ENCODE measurements at places on chromosomes 5 and 9.

GRCh38 chr9:134531220-134531970, 110.2 kb upstream of the COL5A1 start:
- no peak for DNase-seq

DNA sequence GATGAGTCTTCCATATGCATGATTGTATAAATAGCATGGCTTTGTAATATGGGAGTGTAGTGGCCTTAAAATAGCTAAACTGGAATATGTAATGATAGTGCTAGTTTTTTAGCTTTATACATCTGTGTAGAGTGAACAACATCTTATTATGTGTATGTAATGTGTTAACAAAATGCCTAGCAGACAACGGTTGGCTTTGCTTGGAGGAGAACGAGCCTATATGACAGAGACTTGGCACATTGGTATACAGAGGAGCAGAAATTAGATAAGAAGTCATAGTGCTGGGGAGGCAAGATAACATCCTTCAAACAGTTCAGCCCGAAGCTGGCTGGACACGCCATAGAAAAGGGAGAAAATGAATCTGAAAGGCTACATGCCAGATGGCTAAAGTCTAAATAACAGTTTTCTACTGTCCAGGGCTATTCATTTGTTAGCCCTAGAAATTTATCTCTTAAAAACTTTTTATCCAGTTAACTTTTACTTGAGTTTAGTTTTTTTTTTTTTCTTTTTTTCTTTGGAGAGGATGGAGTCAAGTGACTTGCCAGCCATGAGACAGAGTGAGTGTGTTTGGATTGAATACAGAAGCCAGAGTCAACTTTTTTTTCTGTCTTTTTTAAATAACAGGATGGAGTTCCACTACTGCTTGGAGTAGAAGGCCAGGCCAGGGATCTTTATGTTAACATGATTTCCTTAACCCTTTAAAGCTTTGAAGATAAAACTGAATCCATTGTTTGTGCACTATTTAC, 214.4 kb upstream of the ACTBL2 start:
- DNase-seq, result no peak

GRCh38 chr9:127216888-127217217, 47.7 kb upstream of the GARNL3 start:
- DNase-seq, result no peak

DNA sequence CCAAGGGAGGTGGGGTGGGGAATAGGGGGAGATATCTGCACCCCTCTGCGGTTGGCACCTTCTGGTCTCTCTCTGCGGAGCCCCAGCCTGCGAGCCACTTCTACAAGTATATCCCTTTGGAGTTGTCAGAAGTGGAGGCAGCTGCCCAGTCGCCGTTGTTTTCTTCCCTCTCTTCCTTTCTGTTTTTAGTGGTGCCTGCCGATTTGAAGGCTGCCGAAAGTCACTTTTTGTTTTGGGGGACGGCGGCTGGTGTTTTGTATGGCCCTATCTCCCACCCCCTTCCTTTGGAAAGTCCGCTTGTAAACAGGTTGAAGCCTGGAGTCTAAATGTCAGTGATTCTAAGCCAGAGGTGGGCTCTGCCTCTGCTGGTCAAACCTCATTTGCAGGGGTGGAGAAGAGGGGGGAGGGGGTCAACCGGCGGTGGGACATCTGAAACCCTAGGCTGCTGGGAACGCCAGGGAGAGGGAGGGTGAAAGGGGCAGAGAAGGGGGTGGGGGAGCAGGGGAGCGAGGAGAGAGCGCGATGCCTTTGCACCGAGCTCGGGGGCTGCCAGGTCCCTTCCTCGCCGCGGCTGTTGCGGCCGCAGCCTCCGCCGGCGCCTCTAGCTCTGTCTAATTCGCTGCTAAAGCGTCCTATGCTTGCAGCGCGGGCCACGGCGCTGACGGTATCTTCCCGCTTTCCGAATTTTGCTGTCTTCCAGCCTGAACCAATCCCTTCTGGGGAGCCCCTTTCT, at the start of gene FGF10:
Gene FGF10 (minus strand): TSS at position 331 of the 733 bp plus-strand sequence. CDS start 738 bp downstream, outside the sequence.
- peak; percentile 37 for DNase-seq

GRCh38 chr9:18920141-18921084, 112.6 kb downstream of the SAXO1 start:
- DNase-seq, result no peak

GRCh38 chr9:85420750-85421149, 321.0 kb downstream of the AGTPBP1 start:
- peak; percentile 85 for DNase-seq

GRCh38 chr5:168153263-168153875, 138.1 kb upstream of the WWC1 start:
- peak; percentile 30 for DNase-seq

- DNase-seq, result no peak
These were observed 214.9 kb upstream of the IL12B start for GRCh38 chr5:159545156-159545555.

DNA sequence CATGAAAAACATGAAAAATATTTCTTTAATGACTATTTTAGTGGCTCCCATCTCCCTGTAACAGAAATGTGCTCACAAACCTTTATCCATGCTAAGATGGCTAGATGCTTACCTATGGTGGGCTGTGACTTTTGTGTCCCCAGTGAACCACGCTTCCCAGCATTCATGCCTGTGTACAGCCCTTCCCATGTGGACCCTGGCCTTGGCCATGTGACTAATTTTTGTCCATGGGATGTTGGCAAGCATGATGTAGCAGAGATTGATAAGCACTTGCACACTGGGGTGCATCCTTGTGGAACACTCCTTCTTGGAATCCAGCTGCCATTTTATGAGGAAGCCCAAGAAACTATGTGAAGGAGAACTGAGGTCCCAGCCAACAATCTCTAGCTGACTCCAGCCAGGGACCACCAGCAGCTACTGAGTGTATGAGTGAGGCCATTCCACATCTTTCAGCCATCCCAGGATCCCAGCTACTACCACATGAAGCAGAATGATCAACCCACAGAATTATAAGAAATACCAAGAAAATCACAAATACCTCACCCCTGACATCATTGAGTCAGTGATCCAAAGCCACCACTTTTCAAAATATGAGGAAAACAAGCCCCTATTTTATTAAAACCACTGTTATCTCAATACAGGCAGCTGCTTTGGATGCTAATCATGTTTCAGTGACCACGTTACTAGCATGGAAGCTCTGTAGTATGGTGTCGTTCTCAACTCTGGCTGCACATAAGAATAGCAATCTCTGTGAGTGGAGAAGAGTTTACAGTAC, 16.1 kb upstream of the RAI14 start:
- peak; percentile 90 for DNase-seq

GRCh38 chr5:175614861-175615260, 43.0 kb upstream of the HRH2 start:
- no peak for DNase-seq

GRCh38 chr9:12854221-12854620, 79.4 kb downstream of the LURAP1L start:
- DNase-seq, result no peak

DNA sequence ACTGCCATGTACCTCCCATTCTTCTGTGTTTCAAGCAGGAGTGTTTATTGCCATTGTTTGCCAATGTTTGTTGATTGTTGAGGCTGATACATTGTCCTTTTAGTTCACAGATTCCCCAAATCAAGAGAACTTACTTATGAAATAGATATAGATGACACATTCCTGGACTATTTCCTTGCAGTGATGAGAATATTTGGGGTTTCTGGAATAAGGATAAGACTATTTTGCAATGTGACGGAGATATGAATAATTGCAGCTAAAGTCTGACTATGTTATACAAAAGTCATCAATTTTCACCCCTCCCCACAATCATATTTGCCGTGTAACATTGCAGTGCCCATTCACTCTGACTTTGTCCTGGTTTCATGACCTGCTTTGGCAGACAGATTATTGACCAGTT, 460.8 kb downstream of the CDH10 start:
- no peak for DNase-seq

DNA sequence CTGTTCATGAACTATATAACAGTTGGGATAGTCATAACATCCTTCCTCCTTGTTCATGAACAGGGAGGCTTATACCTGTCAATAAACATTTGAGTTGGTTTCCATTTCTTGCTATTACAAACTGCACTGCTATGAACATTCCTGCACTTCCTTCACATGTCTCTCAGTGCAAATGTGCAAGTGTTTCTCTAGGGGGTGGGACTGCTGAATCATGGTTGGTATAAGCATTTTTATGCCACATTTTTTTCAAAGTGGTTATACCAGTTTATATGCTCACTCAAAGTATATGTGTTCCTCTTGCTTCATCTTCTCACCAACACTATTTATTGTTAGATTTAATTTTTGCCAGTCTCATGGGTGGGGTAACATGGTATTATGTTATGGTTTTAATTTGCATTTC, 25.8 kb upstream of the TPD52L3 start:
- DNase-seq, result no peak

- DNase-seq, result no peak
These were observed 40.9 kb downstream of the ANKRD55 start for GRCh38 chr5:56192246-56192645.

All from astrocyte of the hippocampus (primary cell).